Activated gamma-delta T cell treated with anti-CD3 and anti-CD28 coated beads, Interleukin-2, amount 50 U/mL, for 16 hours (primary cell): ENCODE measurements at places on chromosomes 7 and 10.

- no peak for DNase-seq
These were observed at the start of gene CHST15 for GRCh38 chr10:124092860-124093773. CHST15 (minus strand) TSS chr10:124093598; CDS start chr10:124046212, 47,386 bp downstream.

DNA sequence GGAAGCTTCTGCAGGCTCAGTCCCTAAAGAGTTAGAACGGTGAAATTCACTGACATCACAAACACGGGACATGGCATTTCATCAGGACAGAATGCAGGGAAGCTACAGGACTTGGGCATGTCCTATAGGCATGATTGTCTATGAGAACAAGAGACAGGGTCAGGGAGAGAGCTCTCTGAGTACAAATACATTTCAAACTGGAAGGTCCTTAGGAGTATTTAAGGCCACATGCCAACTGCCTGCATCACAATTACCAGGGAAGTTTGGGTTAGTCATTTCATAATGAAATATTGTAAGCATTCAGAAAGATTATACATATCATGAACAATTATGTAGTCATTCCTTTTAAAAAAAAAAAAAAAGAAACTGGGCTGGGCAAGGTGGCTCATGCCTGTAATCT, 71.3 kb downstream of the CREB3L2 start:
- DNase-seq, result no peak

- no peak for DNase-seq
These were observed 103.7 kb downstream of the ZNF92 start for GRCh38 chr7:65477326-65477725.

DNA sequence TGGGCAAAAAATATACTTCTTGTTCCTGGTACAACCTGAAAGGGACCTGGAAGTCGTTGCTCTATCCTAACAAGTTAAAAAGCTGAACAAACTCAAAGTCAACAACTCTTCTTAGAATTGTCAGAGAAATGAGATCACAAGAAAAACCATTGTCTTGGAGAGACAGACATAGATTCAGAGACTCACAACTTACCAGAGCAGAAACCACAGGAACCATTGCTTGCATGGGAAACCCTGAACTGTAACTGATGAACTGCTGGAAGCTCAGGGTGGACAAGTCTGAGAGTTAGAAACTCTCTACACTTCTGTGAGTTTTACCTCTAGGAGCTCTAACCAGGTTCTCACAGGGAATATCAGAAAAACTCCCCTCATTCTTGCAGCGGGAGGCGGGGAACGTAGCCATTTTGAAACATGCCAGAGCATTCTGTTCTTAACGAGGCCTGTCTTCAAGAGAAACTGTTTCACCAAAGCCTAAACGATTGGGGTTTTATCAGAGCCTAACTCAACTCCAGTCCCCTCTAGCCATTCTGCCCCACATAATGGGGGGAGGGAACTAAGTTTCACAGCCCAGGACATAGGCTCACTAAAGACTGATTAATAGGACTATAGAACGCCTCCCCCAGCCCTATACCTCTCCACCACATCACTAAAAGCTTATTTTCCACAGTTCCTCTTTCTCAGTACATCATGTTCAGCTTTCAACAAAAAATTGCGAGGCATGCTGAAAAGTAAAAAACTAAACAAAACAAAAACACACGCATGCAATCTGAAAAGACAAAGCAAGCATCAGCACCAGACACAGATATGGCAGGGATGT, 12.0 kb upstream of the GSDME start:
- no peak for DNase-seq

- no peak for DNase-seq
These were observed 29.8 kb downstream of the MTURN start for GRCh38 chr7:30164567-30164966.

- DNase-seq, result no peak
These were observed at the start of gene BBIP1 for GRCh38 chr10:110918643-110919348. BBIP1 (minus strand) TSS chr10:110919180; CDS start chr10:110918157, 1,023 bp downstream.

GRCh38 chr10:124107072-124107471, 13.7 kb upstream of the CHST15 start:
- no peak for DNase-seq

DNA sequence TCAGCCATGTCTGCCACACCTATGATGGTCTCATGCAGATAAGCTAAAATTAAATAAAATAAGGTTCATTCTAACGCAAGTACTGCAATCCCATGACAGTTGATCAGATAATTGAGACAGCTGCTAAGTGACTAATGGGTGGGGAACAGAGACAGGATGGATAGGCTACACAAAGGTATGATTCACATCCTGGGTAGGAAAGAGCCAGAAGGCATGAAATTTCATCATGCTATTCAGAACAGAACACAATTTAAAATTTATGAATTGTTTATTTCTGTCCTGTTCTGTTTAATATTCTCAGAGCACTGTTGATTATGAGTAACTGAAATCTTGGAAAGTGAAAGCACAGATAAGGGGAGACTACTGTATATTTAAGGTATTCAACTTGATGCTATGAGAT, 381.8 kb upstream of the SORCS1 start:
- DNase-seq, result no peak

DNA sequence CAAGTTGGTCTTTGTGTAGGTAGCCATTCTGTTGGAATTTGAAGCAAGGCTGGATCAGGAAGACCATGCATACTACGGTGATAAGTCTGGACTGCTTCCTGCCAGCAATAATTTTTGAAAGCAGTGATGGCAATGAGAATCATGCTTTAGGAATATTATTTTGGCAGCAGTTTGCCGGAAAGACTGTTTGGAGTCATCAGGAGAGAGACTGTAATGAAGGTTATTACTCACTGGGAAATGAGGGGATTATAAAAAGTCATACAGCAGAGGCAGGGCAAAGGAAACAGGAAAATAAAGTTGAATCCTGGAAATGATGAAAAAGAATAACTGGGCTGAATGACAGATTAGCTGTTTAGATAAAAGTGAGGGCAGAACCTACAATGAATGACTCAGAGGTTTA, 1136.8 kb upstream of the AUTS2 start:
- no peak for DNase-seq

- DNase-seq, result no peak
These were observed 76.8 kb upstream of the FRMD4A start for GRCh38 chr10:14407567-14407966.

DNA sequence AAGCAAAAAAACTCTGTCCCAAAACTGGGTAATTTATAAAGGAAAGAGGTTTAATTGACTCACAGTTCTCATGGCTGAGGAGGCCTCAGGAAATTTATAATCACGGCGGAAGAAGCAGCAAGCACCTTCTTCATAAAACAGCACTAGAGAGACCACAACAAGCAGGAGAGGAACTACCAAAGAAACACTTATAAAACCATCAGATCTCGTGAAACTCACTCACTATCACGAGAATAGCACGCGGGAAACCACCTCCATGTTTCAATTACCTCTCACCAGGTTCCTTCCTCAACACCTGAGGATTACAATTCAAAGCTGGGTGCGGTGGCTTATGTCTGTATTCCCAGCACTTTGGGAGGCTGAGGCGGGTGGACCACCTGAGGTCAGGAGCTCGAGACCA, 48.5 kb downstream of the PDIA4 start:
- no peak for DNase-seq

- DNase-seq, result no peak
These were observed 94.0 kb downstream of the SORBS1 start for GRCh38 chr10:95467162-95467599.

- no peak for DNase-seq
These were observed 474.3 kb downstream of the SEMA3D start for GRCh38 chr7:84712374-84713121.

DNA sequence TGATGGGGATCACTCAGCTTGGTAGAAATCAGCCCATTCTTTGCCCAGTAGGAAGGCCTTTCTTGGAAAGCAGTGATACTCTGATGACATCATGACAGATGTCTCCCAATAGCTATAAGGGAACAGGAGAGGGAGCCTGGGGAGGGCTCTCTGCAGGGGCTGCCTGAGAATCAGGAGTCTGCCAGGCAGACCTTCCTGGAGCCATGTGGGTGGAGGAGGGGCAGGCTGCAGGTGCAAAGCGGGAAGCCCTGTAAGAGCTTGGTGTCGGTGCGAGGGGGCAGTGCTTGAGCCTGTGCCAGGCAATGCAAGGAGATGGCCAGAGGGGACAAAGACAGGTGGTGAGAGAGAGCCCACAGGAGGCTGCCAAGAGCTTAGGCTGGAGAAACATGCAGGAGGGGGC, 5.0 kb upstream of the TNS3 start:
- no peak for DNase-seq

GRCh38 chr7:2126621-2127020, 106.1 kb downstream of the MAD1L1 start:
- no peak for DNase-seq

GRCh38 chr7:47447621-47448349, 134.1 kb downstream of the TNS3 start:
- DNase-seq, result no peak

GRCh38 chr10:130757271-130757670, 554.2 kb downstream of the TCERG1L start:
- no peak for DNase-seq

GRCh38 chr10:9621216-9621615, 1396.5 kb upstream of the CELF2 start:
- DNase-seq, result no peak

DNA sequence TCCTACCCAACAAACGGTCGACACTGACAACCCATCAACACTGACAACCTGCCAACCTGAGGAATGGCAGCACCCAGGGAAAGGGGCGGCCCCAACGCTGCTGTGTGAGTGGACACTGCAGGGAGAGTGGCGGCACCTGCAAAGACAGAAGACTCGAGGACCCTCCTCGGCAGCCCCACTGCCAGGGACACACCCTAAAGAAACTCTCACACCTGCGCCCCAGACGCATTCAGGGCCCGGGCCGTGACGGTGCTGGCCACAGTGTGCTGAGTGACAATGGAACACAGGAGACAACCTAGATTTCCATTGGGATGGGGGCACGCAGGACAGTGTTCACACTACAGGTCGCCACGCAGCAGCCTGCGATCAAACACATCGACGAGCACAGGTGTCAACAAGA, 3.6 kb downstream of the CAMK2B start:
- DNase-seq, result no peak

- DNase-seq, result no peak
These were observed 114.8 kb downstream of the SPAG6 start for GRCh38 chr10:22460101-22460500.

GRCh38 chr10:51129946-51130544, 55.8 kb downstream of the PRKG1 start:
- DNase-seq, result no peak

DNA sequence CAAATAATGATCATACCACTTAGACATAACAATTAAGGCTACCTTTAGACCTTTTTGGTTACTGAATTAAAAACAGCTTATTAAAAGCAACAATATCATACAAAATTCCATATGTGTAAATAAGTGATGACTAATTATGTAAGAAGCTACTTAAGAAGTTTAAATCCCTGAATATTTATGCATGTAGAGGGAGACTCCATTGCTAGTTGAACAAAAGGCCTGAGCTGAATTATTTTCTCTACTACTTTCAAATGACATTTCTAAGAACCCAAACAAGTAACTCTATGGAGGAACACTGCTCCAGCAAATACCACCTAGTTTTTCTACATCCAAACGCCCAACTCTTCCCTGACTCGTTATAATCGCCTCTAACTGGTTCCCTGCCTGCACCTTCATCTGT, 31.5 kb downstream of the EPC1 start:
- no peak for DNase-seq

DNA sequence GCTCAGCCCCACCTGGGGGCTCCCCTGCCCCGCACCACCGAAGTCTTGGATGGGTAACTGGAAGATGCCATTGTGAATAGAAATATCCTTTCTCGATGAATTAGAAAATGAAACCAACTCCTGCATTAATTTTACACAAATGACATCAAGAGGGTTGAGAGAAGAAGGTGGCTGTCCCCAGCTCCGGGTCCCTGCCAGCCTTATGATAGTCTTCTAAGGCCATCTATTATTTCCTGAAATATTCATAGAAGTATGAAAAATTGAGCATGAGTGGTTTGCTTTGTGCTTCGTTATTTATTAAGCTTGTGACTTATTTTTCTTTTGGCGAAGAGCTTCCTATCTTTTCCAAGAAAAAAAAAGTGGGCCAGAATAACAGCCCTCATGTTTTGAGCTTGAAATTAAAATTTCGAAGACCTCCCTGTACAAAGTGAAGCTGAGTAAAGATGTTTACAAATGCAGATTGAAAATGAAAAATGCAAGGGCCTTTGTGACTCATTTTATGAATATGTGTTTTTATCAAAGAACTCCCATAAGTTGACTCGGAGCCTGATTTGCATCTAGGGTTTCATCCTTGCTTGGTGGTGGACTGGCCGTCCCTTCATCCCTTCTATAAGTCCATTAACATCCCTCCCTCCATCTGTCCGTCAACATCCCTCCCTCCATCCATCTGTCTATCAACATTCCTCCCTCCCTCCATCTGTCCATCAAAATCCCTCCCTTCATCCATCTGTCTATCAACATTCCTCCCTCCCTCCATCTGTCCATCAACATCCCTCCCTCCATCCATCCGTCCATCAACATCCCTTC, 20.5 kb upstream of the CFAP46 start:
- DNase-seq, result no peak

GRCh38 chr7:142803901-142804300, 33.1 kb downstream of the PRSS2 start:
- no peak for DNase-seq

- DNase-seq, result no peak
These were observed 337.7 kb downstream of the GATA3 start for GRCh38 chr10:8392216-8392615.

DNA sequence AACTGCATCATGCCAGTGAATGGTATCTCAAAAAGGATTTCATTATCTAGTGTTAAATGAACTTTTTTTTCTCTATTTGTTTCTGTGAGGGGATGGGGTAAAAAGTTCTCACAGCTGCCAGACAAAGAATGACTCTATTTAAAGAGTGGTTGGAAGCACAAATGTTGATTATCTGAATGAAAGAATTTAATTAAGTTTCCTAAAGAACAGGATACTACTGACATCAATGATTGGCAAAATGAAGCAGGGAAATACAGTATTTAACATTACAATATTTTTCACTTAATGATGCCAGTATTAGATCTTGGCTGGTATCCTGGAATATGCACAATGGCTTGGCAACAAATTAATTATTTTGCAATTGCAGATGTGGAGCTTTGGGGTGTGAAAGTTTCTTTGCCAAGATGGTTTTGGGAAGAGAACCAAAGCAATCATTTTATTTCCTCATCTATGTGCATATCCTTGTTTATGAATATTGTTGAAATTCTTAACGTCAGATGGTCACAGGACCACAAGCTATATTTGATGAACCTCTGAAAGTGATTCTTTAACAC, 336.8 kb downstream of the ARL4A start:
- DNase-seq, result no peak
